ENCODE measurements at places on chromosomes 7 and 10. TPM values are rescaled to one million over a fixed set of nuclear protein-coding genes. Genes with fewer than 3 reads are reported as not detected.

GRCh38 chr10:47044741-47045140 lies 133.5 kb downstream of the PTPN20 start:
- H3K36me3 ChIP-seq: no peaks in the 10 kb centered on the region
- H3K27me3 ChIP-seq: peaks cover 60% of the 10 kb centered on the region
- H3K27ac ChIP-seq: no peak overlapping the region
- H3K4me1 ChIP-seq: no peaks in the 10 kb centered on the region
- H3K4me3 ChIP-seq: no peak overlapping the region

GPR146 gene
- 0.66 TPM for total RNA-seq

- H3K4me1 ChIP-seq: no peaks in the 10 kb centered on the region
- no peak overlapping the region for H3K4me3 ChIP-seq
- no peak for DNase-seq
- H3K36me3 ChIP-seq: no peaks in the 10 kb centered on the region
- H3K27me3 ChIP-seq: no peaks in the 10 kb centered on the region
Measured at GRCh38 chr7:84452618-84453017, 258.0 kb upstream of the SEMA3A start.

PROSER2 gene
- total RNA-seq: 18.8 TPM

GRCh38 chr7:85508642-85509410 lies 322.0 kb upstream of the SEMA3D start:
- H3K27ac ChIP-seq: no peak overlapping the region
- no peaks in the 10 kb centered on the region for H3K27me3 ChIP-seq
- H3K36me3 ChIP-seq: no peaks in the 10 kb centered on the region
- H3K4me3 ChIP-seq: no peak overlapping the region
- peaks cover 7% of the 10 kb centered on the region for H3K4me1 ChIP-seq
- DNase-seq: no peak

CTAGE15 gene
- total RNA-seq: 2.3 TPM

DNA sequence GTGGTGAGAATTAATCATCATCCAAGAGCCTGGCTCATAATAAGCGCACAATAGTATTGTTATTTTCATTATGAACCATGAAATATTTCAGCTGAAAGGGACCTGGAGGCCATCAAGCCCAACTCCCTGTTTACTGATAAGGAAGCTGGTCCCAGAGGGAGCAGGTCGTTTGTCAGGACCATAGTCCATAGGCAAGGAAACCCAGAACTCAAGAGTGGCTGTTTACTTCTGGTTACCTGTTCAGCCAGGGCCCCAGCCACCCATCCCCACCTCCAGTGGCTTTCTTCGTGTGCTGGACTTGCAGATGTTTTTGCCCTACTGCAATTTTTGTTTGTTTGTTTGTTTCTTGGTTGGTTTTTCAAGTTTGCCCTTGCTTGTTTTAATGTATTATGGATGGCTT lies 152.0 kb downstream of the TPST1 start:
- H3K4me3 ChIP-seq: no peak overlapping the region
- no peak for DNase-seq
- no peak overlapping the region for H3K27ac ChIP-seq
- H3K27me3 ChIP-seq: no peaks in the 10 kb centered on the region
- H3K4me1 ChIP-seq: no peaks in the 10 kb centered on the region
- no peaks in the 10 kb centered on the region for H3K36me3 ChIP-seq

ABLIM1 gene
- total RNA-seq: 89.4 TPM

DNA sequence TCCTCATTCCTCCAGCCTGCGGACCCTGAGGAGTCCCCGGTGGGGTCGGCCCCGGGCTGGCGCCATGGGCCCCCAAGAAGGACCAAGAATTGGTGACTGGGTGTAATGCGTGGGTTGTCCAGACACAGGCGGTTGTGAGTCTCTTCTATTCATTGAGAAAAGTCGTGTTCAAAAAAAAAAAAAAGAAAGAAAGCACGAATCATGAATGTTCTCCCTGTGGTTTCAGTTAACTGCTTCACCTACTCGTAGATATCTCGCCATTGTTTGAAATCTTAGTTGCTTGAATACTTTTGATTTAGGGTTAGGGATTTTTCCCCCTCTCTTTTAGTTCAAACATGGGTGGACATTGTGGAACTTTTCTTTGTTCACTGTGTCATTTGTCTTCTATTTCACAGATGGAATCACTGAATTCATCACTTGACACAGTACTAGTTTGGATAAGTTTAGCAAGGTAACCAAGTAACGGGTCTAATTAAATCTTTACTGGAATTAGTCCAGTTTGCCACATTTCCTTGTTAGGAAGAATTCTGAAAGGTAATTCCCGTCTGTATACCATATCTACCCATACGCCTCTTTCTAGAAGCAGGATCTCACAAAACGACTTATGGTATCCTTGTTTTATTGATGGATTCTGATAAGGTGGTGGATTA lies 775 bp downstream of the STARD3NL start:
- peak overlapping the region; percentile 90 for H3K27ac ChIP-seq
- peaks cover 17% of the 10 kb centered on the region for H3K4me1 ChIP-seq
- H3K4me3 ChIP-seq: peak overlapping the region; percentile 95
- no peaks in the 10 kb centered on the region for H3K27me3 ChIP-seq

DNA sequence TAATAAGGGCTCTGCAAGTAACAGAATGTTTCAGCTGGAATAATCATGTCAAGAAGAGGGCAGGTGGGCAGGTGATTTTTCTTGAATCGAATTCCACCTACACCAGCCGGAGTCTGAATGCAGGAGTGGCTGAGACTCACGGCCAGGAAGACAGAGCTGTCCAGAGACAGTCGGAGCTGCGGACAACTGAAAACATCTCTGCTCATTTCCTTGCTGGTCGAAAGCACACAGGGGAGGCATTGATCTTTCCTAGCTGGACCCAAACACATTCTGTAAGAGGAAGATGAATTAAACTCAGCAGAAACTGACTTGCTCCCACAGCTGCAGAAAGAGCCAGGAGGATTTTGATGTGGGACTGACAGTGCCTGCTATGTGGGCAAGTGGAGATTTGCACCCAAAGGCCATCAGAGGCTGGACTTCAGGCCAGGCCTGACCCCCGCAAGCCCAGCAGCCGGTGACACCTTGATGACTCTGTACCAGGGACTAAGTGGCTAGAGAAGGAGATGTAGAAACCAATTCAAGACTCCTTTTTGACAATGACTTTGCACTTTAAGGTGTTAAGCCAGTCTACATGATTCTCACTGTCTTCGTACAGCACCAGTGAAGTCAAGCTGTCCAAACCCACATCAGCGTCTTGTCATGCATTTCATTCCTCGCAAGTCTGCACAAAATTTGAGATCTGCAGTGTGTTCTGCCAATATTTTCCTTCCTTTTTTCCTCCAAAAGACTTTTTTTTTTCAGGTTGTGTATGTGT lies 169.4 kb downstream of the TEX36 start:
- no peak for DNase-seq
- H3K36me3 ChIP-seq: no peaks in the 10 kb centered on the region
- H3K27me3 ChIP-seq: peaks cover 39% of the 10 kb centered on the region
- no peak overlapping the region for H3K4me3 ChIP-seq
- no peaks in the 10 kb centered on the region for H3K4me1 ChIP-seq

DNA sequence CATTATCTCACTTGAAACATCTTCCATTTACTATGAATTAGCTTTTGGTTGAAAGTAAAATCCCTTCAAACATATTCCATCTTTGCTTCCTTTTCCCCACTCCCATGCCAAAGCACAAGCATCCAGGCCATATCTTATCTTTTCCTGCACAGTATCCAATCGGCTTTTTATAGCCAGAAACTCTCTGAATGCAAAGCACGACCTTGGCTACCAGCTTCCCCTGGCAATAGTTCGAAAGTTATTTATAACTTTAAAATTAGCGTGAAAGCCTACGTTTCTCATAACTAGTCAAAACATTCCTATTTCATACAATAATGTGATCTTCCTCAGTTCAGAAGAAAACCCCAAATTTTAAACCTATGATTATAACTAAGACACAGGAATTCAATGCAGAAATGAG lies 440 bp downstream of the CTNNA3 start:
- no peaks in the 10 kb centered on the region for H3K4me1 ChIP-seq
- H3K36me3 ChIP-seq: no peaks in the 10 kb centered on the region
- no peak for DNase-seq
- no peak overlapping the region for H3K27ac ChIP-seq
- peaks cover 46% of the 10 kb centered on the region for H3K27me3 ChIP-seq

GRCh38 chr10:76675951-76676587 lies 961.5 kb downstream of the KCNMA1 start:
- H3K4me1 ChIP-seq: no peaks in the 10 kb centered on the region
- H3K4me3 ChIP-seq: no peak overlapping the region
- H3K27ac ChIP-seq: no peak overlapping the region
- H3K36me3 ChIP-seq: no peaks in the 10 kb centered on the region

DNA sequence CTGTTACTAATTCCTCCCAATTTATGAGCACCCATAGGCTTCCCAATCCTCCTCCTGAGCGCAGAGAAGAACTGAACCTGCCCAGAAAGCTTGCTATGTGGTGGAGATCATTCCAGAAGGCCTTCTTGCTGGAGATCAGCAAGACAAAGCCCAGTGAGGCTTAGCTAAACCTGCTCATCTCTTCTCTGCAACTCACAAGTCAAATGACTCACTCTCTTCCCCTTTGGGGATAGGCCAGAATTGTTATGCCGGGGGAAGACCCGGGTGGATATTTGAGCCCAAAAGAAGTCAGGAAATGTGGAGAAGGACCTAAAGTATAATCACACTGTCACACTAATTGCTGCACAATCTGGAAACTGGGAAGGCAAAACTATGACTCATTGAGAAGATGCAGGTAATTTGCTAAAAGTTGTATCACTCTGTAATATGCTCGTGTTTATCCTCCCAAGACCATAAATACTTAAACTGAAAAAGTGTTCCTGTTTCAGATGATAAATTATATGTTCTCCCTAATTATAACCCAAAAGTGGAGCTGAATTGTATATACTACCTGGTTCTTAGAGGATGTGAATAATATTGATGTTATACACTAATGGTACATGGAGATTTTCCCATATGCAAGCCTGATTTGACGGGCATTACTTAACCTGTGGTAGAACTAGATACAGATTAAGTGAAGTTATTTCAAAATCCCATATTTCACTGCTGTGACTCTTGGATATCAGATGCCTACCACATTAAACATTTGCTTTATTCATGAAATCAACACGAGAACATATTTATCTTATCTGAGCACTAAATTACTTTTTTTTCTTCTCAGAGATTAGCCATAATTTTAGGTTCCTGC lies 6.4 kb downstream of the NEBL start:
- H3K4me3 ChIP-seq: no peak overlapping the region
- DNase-seq: no peak
- H3K4me1 ChIP-seq: no peaks in the 10 kb centered on the region

DNA sequence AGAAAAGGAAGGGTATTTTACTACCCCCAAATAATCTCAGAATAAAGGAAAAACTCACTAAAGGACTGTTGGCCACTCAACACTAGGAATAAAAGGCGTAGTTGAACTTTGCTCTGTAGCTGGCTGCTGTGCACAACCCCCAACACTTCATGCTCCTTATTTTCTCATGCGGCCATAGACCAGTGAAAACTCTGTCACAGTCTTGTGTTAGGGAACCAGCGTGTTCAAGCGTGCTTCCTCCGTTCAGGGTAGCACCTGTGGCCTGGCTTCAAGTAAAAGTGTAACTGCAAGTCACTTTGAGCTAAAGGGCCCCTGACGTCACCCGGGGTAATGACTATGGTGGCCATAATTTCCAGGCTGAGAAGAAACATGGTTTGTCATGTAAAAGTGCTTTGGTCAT lies 27.0 kb downstream of the BLNK start:
- no peaks in the 10 kb centered on the region for H3K36me3 ChIP-seq
- DNase-seq: no peak
- H3K4me3 ChIP-seq: no peak overlapping the region
- no peaks in the 10 kb centered on the region for H3K27me3 ChIP-seq

TCAF2 gene
- total RNA-seq: 0.52 TPM

DNA sequence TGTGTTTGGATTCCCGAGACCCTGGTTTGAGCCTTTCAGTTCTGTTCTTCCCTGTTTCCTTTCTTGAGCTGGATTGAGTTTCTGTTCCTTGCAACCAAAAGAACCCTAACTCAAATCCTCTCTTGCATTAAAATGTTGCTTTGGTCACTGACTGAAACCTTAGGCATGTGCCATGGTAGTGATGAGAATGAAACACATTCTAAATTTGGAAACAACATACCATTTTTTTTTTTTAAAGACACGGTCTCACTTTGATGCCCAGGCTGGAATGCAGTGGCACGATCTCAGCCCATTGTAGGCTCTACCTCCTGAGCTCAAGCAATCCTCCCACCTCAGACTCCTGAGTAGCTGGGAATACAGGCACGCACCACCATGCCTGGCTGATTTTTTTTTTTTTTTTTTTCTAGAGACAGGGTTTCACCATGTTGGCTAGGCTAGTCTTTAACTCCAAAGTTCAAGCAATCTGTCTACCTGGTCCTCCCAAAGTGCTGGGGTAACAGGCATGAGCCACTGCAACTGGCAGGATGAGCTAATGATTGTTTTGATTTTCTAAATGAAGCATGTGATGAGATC lies 8.4 kb downstream of the THAP5 start:
- no peak overlapping the region for H3K27ac ChIP-seq
- no peaks in the 10 kb centered on the region for H3K27me3 ChIP-seq
- no peak for DNase-seq
- no peak overlapping the region for H3K4me3 ChIP-seq
- no peaks in the 10 kb centered on the region for H3K36me3 ChIP-seq

DNA sequence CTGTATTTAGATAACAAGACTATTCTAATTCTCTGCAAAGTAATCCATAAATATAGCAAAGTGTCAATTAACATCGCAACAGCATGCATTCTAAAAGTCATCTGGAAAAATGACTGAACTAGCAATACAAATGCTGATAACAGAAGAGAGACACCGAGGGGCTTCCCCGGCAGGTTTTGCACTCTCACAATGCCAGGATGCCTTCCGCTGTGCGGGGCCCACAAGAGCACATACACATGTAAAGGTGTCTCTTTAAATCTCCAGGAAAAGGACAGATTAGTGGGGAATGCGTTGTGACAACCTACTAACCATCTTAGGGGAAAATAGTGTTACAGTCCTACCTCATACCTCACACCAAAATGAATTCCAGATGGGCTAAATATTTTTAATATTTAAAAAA lies 86.9 kb downstream of the CXCL12 start:
- H3K27me3 ChIP-seq: no peaks in the 10 kb centered on the region
- no peak overlapping the region for H3K4me3 ChIP-seq
- H3K4me1 ChIP-seq: no peaks in the 10 kb centered on the region
- no peak overlapping the region for H3K27ac ChIP-seq
- H3K36me3 ChIP-seq: no peaks in the 10 kb centered on the region
- no peak for DNase-seq

DNA sequence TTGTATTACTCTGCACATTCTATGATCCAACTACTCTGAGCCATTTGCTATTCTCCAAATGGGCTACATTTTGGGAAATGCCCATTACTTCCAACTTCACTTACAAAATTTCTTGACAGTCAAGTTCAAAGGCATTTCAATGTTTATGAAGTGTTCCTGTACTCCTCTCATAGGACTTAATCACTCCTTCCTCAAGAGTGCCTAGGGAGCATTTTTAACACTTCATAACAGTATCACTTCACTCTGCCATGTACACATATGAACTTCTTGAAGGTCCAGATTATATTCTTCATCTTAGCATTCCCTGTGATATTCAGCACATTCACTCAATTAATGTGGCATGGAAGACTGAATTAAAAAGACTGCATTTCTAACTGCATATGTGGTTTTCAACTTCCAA lies 21.6 kb downstream of the OSBPL3 start:
- peaks cover 89% of the 10 kb centered on the region for H3K4me1 ChIP-seq
- H3K4me3 ChIP-seq: no peak overlapping the region
- peaks cover 13% of the 10 kb centered on the region for H3K36me3 ChIP-seq
- no peak overlapping the region for H3K27ac ChIP-seq
